ENCODE measurements at places on chromosomes 2 and 18.
A peak's percentile ranks its signal among the peaks of the same experiment; 100 is the strongest.

DNA sequence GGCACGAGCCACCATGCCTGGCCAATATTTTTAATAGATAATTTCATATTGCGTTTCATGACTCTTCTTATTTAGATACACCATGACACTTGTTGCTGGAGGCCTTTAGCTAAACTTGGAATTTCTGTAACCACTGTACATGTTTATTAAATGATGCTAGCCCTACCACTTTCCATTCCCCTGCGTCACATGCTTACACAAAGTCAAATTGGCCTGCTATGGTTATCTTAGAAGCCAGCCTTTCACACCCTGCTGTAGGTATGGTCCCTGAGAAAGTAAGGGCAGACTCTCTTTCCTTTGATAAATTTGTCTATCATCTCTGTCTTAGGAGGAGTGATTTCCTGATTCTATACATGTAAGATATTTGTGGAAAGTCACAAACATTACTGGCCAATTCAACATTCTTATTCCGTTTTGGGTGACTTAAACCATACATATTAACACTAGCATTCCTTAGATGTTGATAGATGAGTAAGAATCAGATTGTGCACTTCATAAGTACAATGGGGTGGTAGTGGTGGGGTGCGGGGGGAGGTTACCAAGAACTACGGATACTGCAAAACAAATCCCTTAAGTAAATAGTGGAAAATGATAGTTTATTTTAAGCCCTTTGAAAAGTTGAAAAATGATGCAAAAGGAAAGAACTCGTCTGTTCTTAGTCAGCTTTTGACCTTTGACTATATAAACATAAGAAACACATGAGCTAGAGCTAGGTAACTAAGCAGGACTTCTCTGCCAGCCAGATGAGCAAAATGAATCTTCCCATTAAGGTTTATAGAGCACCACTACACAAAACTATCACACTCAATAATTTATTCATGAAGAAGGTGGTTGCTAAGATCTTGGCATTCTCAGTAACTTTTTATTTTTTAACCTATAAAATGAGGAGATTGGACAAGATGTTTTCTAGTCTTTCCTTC lies 7.9 kb upstream of the NDUFV2 start:
- DNase-seq: no peak

GRCh38 chr18:36761186-36761698 lies 67.6 kb downstream of the TPGS2 start:
- DNase-seq: no peak

- DNase-seq: no peak
Observed at GRCh38 chr18:50866765-50867164, 12.2 kb upstream of the ME2 start.

DNA sequence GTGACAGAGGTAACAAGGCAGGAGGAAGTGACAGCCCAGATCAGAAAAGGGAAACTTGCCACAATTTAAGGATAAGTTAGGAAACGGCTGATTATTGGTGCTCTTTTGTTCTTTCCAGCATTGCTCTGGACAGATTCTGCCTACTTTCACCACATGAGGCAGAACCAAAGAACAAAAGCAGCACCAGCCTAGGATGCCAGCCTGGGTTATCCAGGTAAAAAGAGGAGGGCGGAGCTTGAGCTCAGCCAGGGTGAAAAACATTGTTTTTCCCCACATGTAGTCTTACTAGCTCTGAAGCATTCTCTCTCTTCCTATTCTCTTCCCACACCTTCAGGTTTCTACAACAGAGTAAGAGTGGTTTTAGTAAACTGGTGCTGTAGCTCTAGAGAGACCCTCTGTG lies 300.5 kb downstream of the TMX3 start:
- no peak for DNase-seq

GRCh38 chr2:240990726-240991377 lies 7.6 kb upstream of the SNED1 start:
- DNase-seq: no peak

- DNase-seq: no peak
Observed at GRCh38 chr18:76451396-76452331, 43.4 kb downstream of the ZNF516 start.

GRCh38 chr2:122205641-122206040 lies 450.2 kb downstream of the TSN start:
- DNase-seq: no peak

- no peak for DNase-seq
Observed at GRCh38 chr18:53253789-53254188, 913.8 kb downstream of the DCC start.

DNA sequence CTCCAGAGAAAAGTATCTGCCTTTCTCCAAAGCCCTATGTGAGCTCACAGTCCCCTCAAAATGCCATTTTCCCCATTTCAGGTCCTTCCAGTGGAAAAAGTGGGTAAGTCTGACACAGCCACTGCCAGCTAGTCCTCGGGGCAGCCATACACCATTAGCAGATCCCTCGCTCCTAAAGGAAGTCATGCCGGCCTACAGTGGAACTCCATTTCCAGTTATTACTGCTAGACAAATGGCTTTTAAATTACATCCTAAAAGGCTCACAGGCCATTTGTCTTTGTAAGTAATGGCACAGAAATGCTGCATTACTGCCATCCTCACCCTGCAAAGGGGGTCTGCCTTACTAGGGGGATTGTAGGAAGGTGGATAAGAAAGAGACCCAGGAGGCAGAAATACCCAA lies 259.4 kb upstream of the SIX2 start:
- no peak for DNase-seq

GRCh38 chr2:201909961-201910361 lies 103.6 kb downstream of the CDK15 start:
- no peak for DNase-seq

GRCh38 chr2:165795011-165795410 lies 964 bp upstream of the GALNT3 start:
- DNase-seq: peak; percentile 9

DNA sequence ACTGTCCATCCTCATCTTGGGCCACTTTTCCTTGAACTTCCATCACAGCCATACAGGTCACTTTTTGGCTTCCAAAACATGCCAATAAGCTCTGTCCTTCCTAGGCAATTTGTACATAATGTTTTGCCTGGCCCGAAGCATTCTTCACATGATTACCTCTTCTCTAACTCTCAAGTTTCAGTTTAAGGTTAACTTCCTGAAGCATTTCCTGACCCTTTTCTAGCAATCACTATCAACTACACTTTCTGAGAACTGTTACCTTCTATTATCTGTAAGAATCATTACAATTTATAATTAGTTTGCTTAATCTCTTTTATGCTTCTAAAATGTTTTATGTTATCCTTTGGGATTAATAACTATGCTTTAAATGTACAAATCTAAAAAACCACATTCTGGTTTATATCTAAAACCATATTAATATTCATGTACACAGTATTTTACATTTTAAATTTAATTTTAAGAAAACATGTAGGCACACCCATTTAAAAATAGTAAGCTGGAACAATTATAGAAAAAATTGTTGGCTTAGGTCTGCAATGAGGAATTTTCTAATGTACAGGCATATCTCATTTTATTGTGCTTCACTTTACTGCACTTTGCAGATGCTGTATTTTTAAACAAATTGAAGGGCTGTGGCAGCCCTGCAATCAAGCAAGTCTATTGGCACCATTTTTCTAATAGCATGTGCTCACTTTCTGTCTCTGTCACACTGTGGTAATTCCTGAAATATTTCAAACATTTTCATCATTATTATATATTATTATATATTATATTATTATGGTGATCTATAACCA lies 76.4 kb downstream of the C2orf74 start:
- no peak for DNase-seq

DNA sequence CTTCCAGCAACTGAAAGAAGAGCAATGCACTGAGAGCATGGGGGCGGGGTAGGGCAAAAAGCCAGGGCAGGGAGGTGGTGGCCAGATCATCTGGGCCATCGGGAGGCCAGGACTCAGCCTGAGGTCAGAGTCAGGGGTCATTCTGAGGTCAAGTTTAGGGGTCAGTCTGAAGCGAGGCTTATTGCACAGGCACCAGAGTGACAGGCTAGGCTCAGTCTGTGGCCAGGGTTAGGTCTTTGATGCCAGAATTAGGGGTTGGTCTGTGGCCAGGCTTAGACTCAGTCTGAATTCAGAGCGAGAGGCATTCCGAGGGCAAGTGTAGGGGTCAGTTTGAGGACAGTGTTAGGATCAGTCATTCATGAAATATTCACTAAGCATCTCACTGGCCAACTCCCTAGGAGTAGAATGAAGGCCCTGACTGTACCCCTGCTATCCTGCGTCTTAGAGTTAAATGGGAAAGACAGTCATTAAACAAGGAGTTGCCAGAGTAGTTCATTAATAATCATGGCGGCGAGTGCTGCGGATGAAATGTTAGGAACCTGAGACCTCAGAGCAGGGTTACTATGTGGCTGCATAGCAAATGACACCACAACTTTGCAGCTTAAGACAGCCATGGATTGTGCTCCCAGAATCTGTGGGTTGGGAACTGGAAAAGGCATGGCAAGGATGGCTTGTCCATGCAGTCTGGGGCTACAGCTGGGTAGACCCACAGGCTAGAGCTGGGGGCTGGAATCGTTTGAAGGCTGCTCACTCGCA lies 198.7 kb downstream of the CYP26B1 start:
- DNase-seq: peak; percentile 22

- DNase-seq: no peak
Observed at GRCh38 chr2:223121283-223121682, 69.3 kb downstream of the KCNE4 start.

GRCh38 chr2:74653589-74653984 lies 460 bp upstream of the SEMA4F start:
- no peak for DNase-seq

GRCh38 chr2:240435948-240436682 lies 652 bp downstream of the GPC1 start:
- no peak for DNase-seq

DNA sequence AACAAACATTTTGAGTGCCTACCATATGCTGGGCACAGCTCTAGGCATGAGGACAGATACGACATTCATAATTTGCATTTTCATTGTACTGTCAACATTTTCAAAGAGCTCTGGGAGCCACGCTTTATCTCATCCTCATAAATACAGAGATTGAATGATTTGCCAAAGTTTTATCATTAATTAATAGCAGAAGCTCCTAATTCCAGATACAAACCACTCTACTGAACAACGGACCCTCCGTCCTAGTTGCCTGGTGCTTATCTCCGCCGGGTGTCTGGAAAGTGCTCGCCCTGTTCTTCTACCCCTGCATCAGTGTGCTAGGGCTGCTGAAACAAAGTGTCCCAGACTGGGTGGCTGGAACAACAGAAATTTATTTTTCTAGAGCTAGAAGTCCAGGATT lies 23.8 kb downstream of the SERTAD2 start:
- no peak for DNase-seq

GRCh38 chr2:207501802-207502576 lies 27.8 kb upstream of the CREB1 start:
- no peak for DNase-seq

- DNase-seq: no peak
Observed at GRCh38 chr2:160091381-160091780, 29.0 kb upstream of the PLA2R1 start.

GRCh38 chr18:44568342-44568741 lies 112.3 kb upstream of the SETBP1 start:
- DNase-seq: no peak

DNA sequence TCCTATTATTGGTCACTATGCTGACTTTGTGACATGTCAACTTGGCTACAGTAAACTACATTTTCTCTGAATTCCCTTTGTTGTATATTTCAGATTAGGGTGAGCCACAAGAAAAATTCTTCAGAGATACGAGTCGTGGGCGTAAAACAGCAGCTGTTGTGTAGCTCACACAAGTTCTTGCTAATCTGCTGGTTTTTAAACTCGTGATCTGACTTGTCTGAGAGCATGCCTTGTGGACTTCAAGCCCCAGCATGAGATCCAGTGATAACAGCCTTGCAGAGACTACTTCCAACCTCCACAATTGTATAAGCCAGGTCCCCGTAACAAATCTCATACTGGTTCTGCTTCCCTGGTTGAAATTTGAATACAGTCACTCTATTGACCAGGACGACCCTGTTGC lies 259.8 kb upstream of the LYPD1 start:
- peak; percentile 76 for DNase-seq

DNA sequence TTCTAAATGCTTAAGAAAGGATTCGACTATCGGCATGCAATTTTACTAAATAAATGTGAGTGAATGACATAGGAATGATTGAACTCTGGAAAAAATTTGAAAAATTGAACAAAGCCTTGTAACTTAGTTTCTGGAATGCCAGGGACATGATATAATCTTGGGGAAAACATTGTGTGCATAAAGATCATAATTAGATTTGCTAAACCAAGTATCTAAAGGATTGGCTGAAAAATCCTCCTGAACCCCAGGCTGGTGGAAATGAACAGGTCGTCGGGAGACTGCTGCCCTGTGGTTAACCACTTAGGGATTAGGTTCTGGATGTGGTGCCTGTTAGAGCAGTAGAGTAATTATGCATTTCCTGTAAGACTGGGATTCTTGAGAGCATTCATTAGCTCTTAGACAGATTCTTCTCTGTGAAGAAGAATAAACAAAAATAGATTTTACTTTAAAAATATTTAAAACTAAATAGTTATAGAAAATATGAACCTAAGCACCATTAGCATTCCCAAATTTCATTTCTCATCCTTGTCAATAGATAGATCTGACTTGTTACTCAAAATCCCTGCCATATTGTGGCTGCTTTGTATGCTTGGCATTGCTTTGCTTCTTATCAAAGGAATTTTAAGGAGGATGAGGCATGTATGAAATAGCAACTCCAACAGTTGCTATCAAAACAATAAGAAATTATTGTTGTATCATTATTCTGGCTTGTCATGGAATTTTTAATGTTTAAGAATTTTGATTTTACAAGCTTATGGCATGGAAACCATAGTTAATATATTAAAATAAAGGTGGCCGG lies 55.9 kb downstream of the LYPD6B start:
- DNase-seq: peak; percentile 98

DNA sequence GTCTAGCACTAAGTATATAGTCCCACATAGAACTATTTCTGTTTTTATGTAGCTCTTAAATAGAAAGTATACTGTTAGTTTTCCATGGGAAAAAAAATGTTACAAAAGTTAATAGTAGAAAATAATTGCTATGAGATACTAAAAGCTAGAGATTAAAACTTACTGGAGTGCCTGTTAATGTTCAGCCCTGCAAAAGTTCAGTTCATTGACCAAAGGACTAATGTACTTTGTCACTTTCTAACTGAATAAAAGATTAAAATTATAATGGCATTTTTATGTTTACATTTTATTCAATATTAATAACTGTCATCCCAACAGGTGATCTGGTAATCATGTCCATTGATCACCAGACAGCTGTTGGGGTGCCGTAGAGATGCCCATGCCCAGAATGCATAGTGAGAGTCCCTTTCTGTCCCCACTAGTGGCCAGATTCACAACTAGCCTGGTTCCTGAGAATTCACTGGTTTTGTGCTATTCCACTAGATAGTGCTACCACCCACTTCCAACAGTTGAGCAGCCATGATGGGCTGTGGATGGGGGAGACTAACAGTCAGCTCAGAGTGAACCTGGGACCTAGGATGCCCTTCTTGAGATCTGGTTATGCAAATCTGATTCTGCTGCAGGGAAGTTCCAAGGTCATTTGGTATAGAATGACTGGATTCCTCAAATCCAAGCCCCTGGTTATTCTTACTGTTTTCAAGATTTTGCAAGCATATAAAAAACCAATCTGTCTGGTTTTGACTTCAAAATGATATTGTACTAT lies 57.8 kb downstream of the AFTPH start:
- DNase-seq: no peak
